GM12892 (cell line): ENCODE measurements at places on chromosomes 12 and 14.

DNA sequence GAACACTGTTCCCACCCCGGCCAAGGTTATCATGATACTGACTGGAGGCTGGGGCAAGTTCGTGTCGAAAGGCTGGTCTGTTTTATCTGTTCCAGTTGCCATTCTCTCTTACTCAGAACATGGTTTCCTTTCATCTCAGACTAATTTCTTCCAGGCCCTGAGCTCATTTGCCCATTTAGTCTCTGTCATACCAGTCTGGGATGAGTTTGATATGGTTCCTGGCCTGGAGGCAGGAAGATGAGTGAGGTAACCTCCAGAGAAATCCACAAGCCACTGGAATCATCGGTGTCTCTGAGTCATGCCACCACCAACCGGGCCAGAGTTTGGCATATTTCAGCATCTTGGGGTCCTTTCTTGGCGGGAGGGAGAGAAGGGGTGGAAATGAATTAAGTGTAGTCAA is 114.7 kb downstream of the NTF3 start:
- DNase-seq, result no peak

DNA sequence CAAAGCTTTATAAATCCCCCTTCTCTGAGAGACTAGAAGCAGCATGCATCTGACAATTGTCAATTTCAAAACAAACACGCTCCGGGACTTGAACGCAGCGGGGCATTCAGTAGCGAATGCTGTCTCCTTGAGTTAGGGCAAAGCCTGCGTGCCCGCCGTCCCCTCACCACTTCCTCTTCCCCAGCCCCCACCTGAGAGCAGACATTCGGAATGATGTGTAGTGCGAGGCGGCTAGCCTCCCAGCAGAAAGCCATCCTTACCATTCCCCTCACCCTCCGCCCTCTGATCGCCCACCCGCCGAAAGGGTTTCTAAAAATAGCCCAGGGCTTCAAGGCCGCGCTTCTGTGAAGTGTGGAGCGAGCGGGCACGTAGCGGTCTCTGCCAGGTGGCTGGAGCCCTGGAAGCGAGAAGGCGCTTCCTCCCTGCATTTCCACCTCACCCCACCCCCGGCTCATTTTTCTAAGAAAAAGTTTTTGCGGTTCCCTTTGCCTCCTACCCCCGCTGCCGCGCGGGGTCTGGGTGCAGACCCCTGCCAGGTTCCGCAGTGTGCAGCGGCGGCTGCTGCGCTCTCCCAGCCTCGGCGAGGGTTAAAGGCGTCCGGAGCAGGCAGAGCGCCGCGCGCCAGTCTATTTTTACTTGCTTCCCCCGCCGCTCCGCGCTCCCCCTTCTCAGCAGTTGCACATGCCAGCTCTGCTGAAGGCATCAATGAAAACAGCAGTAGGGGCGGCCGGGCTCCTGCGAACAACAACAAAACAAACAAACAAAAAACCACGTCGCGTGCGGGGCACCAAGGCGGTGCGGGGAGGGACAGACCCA is 2.2 kb downstream of the PRMT8 start:
- no peak for DNase-seq

- no peak for DNase-seq
Observed at GRCh38 chr12:78898416-78898815, 33.8 kb downstream of the SYT1 start.

- DNase-seq, result no peak
Observed at GRCh38 chr12:4118017-4118510, 155.5 kb upstream of the CCND2 start.

GRCh38 chr14:93286212-93286890 is 46.5 kb downstream of the BTBD7 start:
- DNase-seq, result no peak

DNA sequence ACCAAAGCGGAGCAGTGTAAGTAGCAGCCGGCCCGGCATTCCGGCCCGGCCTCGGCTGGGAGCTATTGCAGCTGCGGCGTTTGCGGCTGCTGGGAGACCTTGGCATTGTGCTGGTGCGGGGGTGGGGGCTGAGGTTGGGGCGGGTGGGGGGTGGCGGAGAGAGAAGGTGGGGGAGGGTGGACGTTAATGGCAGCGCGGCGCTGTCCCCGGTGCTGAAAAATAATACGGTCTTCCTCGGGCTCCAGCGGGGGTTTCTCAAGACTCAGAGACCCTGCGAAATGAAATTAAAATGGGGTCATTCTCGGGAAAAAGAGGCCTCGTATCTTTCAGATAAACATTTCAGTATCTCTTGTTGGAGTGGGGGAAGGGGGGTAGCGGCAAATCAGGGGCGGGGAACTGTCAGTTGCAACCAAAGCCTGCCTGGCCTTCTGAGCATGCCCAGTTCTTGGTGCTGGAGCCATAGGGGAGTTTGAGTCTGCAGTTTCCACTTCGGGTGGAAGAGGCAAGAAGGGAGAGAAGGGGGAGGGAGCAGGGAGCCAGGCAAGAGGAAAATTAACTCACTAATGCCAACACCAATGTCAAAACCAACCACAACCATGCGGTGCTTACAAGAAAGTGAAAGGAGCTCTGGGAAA is 414 bp downstream of the UNC79 start:
- no peak for DNase-seq

DNA sequence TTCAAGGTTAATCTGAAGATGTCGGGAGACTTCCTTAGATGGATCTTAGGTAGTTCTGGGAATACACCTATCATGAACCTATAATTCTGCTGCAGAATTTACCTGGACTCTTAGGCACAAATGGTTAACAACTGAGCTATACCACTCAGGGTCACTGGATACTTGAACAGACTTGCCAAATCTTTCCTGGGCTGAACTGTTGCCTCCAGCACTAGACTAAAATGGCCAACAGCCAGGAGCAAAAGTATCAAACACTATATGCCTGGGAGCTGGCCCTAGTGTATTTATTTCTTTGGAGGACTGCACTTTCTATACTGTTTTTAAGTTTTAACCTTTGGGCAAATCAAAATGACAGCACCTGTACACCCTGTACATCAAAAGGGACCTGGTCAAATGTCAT is 252.8 kb downstream of the TMEM117 start:
- no peak for DNase-seq

DNA sequence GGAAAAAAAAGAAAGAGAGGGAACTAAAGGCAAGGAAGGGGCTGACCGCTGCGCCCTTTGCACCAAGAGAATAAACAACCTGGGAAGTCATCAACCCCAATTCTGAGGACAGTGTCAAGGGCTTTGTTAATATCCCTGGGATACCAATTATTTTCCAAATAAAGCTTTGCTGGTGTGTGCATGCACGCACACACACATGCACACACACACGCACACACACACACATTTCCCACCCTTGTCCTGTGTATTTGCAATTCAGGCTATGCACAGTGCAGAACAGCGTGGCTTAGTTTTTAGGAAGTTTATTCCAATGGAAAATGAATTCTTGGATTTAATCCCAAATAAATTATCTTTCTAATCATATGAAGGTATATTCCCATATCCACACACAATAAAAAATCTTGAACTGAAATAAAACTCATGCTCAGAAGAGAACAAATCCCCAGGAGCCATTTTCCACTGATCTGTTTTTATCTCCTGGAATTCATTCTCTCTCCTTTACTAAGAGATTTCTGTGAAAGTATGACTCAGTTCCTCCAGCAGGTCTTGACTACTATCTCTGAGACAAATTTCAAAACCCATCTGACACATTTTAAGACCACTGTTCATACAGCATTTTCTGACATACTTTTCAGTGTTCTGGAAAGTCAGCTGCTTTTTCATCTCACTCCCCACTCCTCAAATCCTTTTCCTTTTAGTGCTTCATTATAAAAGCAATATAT is 334.4 kb upstream of the ATP2B1 start:
- no peak for DNase-seq

GRCh38 chr14:34078117-34078743 is 127.4 kb upstream of the EGLN3 start:
- no peak for DNase-seq

GRCh38 chr12:111444314-111444924 is 38.7 kb downstream of the SH2B3 start:
- peak; percentile 40 for DNase-seq

DNA sequence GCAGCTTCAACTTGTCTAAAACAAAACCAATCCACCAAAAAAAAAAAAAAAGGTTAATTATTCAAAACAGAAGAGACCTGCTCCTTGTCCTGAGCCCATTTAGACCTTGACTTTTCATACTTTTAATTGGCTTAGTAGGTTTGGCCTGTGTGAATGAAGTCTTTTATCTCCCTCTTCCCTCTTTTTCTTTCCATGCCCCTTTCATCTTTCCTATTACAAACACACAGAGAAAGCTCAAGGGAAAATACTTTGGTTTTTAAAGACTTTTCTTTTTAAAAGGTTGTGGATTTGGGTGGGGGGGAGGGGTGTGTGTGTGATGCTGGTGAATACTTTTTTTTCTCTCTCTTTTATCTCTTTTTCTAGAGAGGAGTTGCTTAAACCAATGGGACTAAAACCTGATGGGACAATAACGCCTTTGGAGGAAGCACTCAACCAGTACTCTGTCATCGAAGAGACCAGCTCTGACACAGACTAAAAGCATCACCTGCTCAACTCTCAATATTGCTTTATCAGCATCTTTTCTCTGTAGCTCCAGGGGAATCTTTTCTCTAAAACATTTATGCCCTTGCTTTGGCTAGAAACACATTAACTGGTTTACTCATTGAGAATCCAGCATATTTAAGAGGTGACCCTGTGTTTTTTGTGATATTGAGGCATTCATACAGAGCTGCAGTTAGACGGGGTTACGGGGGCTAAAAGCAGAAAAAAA is 70.0 kb upstream of the TMEM263 start:
- DNase-seq, result no peak

- no peak for DNase-seq
Observed at GRCh38 chr12:114682785-114683708, 928 bp downstream of the TBX3 start.

DNA sequence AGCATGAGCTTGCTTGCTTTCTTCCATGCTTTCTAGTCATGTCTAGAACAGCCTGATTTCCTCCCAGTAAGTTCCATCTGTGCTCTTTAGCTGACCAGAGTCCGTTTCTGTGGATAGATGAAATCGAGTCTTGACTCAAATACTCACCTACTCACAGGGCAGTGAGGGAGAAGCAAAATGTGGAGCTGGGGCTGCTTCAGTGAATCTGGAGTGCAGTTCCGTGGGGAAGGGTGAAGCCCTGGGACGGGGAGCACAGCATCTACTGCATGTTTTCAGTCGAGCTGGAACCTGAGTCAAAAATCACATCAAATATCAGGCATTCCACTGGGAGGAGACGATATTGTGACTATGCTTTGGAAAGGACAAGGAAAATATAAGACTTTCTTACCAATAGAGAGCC is 70.3 kb upstream of the PRMT8 start:
- DNase-seq, result no peak

DNA sequence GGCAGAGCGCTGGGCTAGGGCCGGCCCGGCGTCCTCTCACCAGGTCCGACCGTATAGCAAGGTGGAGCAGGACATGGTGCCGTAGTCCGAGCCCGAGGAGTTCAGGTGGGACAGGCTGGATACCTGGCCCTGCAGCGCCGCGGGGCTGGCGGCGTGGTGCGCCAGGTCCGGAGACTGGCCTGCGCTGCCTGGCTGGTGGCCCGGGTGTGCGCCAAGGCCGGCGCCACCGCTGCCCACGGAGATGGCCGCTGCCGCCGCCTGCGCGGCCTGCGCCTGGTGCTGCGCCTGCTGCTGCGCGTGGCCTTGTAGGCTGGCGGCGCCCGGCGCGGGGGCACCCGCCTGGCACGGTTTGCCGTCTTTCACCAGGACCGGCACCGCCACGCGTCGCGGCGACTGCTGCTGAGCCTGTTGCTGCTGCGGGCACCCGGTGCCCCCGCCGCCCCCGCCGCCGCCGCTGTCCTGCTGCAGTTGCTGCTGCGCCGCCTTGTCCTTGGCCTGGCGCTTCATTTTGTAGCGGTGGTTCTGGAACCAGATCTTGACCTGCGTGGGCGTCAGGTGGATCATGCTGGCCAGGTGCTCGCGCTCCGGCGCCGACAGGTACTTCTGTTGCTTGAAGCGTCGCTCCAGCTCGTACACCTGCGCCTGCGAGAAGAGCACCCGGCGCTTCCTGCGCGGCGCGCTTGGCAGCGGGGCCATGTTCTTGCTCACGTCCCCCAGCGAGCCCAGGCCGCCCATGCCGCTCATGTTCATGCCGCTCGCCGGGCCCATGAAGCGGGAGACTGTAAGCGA is 2.6 kb downstream of the NKX2-1 start:
- no peak for DNase-seq

DNA sequence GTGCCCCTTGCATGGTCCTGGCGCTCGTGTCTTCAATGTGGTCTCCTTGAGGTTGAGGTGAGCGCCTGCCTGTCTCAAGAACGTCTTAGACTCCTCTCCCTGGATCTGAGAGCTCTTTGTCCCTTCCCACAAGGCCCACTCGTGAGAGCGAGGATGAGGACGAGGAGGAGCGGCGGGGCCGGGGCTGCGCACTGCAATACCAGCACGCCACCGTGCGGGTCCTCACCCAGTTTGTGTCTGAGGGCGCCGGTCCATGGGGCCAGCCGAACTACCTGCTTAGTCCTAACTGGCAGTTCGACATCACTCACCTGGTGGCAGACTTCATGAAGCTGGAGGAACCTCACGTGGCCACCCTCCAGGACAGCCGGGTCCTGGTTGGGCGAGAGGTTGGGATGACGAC is 128.1 kb downstream of the SLC15A4 start:
- no peak for DNase-seq

DNA sequence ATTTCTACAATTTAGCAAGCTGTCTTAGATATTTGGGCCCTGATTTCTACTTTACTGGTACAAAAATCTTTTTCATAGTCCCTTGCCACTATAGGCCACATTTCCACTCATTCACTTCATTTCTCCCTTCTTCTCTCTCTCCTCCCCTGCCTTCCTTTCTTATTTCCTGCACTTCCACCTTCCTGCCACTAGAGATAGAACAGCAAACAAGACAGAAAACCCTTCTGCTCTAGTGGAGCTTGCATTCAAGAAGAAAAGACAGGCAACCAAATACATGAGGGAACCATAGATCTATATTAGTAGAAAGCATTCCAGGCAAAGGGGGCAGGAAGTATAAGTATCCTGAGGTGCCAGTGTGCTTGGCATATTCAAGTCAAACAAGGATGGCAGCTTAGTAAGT is 623.5 kb downstream of the FLRT2 start:
- DNase-seq, result no peak

DNA sequence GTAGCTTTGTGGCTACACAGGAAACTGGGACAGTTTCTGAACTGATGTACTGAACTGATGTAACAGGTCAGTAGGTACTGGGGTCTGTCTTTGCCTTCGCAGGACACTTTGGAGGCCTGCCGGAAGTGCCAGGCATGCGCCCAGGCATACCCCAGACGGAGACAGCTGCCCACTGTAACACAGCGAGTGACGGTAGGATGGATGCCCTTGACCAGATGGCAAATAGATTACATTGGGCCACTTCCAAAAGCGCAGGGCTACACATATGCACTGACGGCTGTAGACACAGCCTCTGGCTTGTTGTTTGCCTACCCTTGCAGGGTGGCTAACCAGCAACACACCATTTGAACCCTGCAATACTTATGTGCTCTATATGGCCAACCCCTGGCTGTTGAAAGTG is 94.1 kb upstream of the TMPO start:
- DNase-seq, result no peak

GRCh38 chr14:20492486-20492885 is 12.9 kb upstream of the RNASE10 start:
- no peak for DNase-seq

DNA sequence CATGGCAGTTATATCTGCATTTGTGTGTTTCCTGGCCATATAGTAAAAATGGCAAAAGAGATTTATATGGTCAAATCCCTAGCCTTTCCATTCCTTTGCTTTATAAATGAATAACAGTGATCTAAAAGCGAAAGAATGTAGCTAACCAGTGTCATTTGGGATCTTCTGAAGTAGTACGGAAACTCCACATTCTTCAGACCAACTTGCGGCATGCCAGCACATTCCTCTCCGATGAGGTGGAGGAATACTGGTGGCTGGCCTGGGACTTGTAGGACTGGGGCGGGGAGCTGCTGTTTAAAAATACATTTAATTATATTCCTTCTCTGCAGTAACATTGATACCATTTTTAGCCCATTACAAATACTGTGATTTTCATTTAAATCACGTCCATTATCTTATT is 85.3 kb downstream of the SAMD4A start:
- no peak for DNase-seq
